Activated CD4-positive, alpha-beta T cell treated with anti-CD3 and anti-CD28 coated beads, Interleukin-2, amount 50 U/mL, for 4 hours (primary cell): ENCODE measurements at places on chromosomes 4 and X.

DNA sequence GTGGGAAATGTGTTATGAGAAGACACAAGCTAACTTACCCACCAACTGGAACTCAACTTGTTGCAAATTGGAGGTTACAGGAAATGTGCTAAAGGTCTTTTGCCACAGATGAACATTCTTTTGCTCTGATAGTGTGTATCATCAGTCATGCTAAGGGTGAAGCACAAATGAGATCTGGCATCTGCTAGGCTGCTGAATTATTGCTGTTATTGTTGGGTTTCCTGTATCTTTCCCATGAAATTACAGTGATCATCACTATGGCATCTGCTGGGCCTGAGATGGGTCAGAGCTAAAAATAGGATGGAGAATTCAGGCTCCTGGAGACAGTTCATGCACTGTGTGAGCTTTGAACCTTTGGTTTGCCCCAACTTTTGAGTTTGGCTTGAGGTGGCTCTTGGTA is 124.5 kb downstream of the NPNT start:
- no peak for DNase-seq

DNA sequence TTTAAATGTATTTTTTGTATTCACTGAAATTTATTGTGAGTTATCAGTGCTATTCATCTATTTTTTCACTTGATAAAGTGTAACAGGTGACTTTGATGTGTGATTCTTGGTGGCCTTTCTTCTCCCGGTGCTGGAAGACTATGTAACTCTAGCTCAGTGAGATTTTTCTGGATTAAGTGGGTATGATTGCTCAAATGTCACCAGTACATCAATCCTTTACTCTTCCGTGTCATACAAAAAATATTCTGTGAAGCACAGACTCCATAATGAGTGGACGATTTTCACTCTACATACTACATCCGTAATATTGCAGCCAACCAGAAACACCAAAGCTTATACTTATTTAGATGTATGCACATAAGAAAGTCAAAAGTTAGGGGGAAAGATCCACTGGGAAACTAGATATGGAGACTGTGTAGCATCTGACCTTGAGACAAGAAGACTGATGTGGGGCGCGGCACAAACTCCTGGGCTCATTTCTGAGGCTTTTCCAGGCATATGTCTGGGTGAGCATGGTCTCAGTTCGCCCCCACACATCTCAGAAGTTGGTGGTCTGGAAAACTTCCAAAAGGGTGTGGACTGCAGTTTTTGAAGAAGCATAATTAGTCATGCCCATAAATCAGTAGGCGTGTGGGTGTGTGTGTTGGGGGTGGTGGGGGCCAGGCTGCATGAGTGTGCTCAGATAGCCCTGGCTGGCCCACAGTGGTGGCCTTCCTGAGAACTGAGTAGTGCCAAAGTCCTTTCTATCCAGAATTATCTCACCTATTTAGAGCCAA is 53.9 kb upstream of the TENM3 start:
- DNase-seq = no peak

- no peak for DNase-seq
Observed at GRCh38 chr4:22454955-22455354, 60.9 kb downstream of the ADGRA3 start.

GRCh38 chr4:27886120-27886519 is 1025.5 kb downstream of the STIM2 start:
- no peak for DNase-seq

DNA sequence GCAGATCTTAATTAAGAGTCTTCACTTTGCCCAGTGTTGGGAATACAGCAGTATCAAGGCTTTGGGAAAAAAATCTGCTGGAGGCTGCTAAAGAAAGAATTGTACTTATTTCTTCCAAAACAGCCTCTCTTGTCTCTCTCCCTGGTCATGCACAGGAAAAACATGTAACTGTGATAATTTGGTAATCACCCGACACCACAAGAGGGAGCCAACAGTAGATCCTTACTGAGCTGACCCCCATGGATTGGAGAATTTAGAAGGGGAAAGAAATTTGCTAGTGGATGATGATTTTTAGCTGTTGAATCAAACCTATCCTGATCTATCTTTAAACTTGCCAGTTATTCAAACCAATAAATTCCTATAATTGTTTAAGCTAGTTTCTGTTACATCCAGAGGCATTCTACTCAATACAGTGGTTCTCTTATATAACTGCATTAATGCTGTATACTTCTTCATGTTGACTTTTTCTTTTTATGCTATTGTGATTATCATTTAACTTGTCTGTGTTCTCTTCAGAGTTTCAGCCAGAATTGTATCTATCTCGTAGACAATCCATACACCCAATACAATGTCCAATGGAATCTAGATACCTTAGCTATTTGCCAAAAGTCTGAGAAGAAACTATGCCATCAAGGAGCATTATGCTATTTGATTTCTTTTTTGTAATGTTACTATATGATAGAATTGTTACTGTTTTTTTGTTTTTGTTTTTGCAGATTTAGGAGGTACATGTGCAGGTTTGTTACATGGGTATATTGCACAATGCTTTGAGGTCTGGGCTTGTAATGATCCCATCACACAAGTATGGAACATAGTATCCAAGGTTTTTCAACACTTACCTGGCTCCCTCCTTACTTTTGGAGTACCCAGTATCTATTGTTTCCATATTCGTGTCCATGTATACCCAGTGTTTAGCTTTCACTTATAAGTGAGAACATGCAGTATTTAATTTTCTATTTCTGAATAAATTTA is 31.3 kb upstream of the ARHGEF38 start:
- DNase-seq = no peak

- DNase-seq = no peak
Observed at GRCh38 chr4:184732126-184732525, 1.8 kb downstream of the CENPU start.

DNA sequence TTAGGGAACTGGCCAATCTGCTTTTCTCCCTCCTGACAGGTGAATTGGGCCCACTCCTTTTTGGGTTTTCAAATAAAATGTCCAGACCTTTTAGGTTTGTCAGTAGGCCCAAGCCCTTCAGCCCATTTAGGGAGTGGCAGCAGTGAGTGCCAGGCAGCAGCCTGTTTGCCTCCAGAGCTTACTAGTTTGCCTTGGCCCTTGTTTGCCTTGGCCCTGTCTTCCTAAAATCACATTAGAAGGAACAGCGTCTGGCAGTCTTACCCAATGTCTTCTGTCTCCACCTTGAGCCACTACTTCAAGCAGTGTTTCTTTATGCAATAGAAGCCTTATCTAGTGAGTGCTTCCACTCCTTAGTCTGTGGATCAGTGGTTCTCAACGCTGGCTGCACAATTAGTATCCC is 117.1 kb downstream of the TMEM164 start:
- no peak for DNase-seq

- no peak for DNase-seq
Observed at GRCh38 chrX:149961572-149961971, 23.3 kb upstream of the EOLA2 start.

- peak; percentile 34 for DNase-seq
Observed at GRCh38 chrX:135596495-135596894, 76.0 kb downstream of the INTS6L start.

- DNase-seq = no peak
Observed at GRCh38 chr4:180099957-180100356, 2143.2 kb upstream of the TENM3 start.

- DNase-seq = no peak
Observed at GRCh38 chr4:107579099-107579498, 140.9 kb downstream of the PAPSS1 start.

- no peak for DNase-seq
Observed at GRCh38 chr4:6480534-6481088, 8.2 kb upstream of the PPP2R2C start.

DNA sequence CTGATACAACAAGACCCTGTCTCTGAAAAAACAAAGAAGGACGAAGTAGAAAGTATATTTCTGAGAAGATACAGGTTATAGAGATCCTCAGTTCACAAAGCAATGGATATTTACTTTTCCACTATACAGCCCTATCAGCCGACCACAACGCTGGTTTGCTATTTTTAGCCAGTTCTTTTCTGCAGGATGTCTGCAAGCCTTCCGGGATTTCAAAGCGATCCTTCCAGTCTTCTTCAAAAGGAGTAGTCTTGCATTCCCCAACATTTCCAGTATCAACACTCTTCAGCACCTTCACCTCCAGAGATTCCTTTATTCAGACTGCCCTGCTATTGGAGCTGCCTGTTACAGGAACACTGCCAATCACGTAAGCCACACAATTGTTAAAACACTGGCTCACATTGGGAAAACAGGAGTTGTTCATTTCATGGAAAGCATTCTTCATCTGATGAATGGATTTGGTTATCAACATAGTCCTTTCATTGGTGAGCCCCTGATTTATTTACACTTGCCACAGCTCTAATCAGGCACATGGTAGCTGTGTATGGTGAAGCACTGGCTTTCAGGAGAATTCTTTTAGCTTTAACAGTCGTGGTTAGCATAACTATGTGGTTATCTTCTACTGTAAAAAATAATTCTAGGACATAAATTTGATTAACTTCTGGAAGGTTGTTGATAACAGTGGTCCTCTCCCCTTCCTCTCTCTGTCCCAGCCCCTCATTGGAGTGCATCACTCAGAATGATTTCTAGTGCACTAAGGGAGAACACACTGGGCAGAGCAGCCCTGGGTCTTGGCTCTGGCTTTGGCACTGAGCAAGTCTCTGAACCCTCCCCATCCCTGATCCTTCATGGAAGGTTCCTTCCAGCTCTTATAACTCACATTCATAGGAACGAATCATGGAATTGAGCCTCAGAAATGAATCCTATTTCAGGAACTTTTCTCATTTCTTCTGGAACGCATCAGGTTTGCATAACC is 109.9 kb upstream of the SORBS2 start:
- no peak for DNase-seq

GRCh38 chrX:134520860-134521390 is 61.0 kb downstream of the HPRT1 start:
- no peak for DNase-seq

DNA sequence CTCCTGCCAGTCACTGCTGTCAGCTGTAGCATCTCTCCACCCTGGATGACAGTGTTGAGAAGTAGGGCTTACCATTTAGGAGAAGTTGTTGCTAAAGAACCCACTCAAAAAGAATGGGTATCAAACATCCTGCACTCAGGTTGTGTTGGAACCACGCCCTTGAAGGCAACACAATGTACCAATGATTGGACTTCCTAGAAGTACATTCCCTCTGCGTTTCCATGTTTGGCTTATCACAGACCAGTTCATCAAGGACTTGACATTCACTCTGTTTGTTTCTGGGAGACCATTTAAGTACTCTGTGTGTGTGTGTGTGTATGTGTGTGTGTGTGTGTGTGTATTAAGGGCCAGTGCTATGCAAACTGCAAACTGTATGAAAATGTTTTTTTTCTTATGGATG is 200.6 kb upstream of the GATB start:
- no peak for DNase-seq

DNA sequence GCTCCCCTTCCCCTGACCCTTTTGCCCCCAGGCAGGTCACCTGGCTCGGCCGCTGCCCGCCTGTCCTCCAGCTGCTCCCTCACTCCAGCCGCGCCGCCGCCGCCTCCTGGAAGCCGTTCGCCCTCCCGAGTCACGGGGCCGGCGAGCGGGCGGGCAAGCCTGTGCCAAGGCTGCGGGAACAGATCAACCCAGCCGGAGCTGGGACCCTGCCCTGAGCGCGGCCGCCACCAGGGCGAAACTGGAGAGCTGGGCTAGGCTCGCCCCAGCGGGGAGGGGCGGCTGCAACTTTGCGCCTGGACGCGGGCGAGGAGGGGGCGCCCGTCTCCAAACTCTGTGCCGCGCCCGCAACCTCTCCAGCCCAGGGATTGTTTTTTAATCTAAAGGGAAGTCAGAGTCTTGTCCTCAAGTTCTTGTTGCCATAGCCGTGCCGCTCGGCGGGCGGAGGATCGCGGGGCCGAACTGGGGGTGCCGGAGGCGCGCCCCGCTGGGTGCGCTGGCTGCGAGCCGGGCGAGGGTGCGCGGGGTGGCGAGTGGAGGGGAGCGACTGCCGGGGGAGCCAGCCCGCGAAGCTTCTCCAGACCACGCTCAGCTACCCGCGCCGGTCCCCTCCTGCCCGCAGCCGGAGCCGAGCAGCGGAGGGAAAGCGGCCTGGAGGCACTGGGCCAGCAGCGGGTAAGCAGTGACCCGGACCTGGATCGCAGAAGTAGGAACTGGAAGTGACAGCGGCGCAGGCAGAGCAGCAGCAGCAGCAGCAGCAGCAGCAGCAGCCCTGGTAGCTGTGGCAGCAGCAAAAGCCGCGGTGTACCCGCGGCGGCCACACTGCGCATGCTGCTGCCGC is 13.4 kb downstream of the ARHGEF6 start:
- DNase-seq = peak; percentile 20

- DNase-seq = no peak
Observed at GRCh38 chr4:127364911-127365310, 267.8 kb upstream of the INTU start.

GRCh38 chrX:24410514-24411189 is 50.2 kb downstream of the SUPT20HL1 start:
- DNase-seq = no peak

DNA sequence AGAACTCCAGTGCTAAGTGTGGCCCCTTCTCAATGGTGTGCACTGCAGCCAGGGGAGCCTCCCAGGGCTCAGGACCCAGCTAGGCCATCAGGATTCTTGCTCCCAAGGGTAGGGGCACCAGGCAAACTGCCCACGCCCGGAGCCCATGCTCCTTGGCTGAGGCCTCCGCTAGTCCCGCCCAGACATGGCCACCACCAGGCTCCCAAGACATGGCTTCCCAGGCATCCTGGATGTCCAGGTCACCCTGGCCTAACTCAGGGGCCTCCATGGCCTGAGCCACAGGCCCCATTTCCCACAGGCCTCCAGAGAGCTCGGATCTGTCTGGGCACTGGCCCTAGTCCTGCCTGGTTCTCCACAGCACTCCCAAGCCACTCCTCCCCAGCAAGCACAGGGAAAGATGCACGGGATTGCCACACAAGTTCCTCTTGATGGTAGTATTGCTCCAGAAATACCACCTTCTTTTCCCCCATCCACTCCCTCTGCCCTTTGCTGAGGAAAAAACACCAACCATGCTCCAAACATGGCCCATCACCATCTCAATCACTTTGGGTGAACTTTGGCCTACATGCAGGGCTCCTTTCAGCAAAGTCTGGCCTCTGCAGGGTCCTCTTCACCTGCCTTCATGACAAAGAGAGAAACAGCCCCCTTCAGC is 274.7 kb upstream of the AGTR2 start:
- no peak for DNase-seq

DNA sequence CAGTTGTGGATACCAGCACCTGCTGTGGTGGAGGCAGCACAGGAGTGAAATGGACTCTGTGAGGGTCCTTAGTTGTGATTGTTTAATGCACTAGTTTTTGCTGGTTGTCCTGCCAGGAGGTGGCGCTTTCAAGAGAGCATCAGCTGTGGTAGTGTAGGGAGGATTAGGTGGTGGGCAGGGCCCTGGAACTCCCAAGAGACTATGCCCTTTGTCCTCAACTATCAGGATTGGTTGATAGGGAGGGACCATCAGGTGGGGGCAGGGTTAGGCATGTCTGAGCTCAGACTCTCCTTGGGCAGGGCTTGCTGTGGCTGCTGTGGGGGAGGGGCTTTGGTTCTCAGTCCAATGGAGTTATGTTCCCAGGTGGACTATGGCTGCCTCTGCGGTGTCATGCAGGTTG is 121.9 kb downstream of the RRAGB start:
- no peak for DNase-seq
